ENCODE measurements at places on chromosomes 11 and 22. TPM values are rescaled to one million over a fixed set of nuclear protein-coding genes. Genes with fewer than 3 reads are reported as not detected.

GRCh38 chr11:73233211-73233610 is 15.1 kb downstream of the P2RY2 start:
- peaks cover 13% of the 10 kb centered on the region for H3K4me1 ChIP-seq
- H3K27me3 ChIP-seq: no peaks in the 10 kb centered on the region

- no peaks in the 10 kb centered on the region for H3K36me3 ChIP-seq
- peak overlapping the region; percentile 98 for H3K4me3 ChIP-seq
- peak; percentile 76 for DNase-seq
Measured at GRCh38 chr11:63683133-63683991, 2.1 kb downstream of the RTN3 start.

DNA sequence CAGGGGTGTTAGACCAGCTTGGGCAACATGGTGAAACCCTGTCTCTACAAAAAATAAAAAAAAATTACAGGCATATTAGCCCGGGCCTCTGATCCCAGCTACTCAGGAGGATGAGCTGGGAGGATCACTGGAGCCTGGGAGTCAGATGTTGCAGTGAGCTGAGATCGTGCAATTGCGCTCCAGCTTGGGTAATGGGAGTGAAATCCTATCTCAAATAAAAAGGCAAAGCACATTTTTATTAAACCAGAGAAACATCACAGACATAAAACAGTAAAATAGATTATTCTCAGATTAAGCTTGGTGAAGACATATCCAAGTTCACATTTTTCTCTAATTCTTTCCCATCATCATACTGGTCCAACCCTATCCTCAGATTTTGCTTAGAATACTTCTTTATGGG is 30.1 kb upstream of the XBP1 start:
- H3K27ac ChIP-seq: no peak overlapping the region
- H3K36me3 ChIP-seq: no peaks in the 10 kb centered on the region
- no peaks in the 10 kb centered on the region for H3K4me1 ChIP-seq
- H3K27me3 ChIP-seq: no peaks in the 10 kb centered on the region

- no peak overlapping the region for H3K27ac ChIP-seq
- no peak overlapping the region for H3K4me3 ChIP-seq
- H3K4me1 ChIP-seq: peaks cover 6% of the 10 kb centered on the region
- no peaks in the 10 kb centered on the region for H3K36me3 ChIP-seq
- H3K27me3 ChIP-seq: peaks cover 10% of the 10 kb centered on the region
- no peak for DNase-seq
Measured at GRCh38 chr11:79506734-79507344, 66.0 kb upstream of the TENM4 start.

- H3K4me3 ChIP-seq: no peak overlapping the region
- no peaks in the 10 kb centered on the region for H3K36me3 ChIP-seq
- DNase-seq: no peak
- no peaks in the 10 kb centered on the region for H3K27me3 ChIP-seq
Measured at GRCh38 chr11:100525635-100526034, 161.5 kb upstream of the ARHGAP42 start.

Gene OR8G1
- not detected for total RNA-seq

All from osteoblast (primary cell).